Dermis blood vessel endothelial cell (primary cell): ENCODE measurements at places on chromosomes 3 and 15. TPM values are rescaled to one million over a fixed set of nuclear protein-coding genes. Genes with fewer than 3 reads are reported as not detected.

- peak; percentile 97 for DNase-seq
Measured at GRCh38 chr15:40952901-40953712, at the start of gene CHAC1. TSS of gene CHAC1 (plus strand) at chr15:40953471. CDS start at chr15:40953584, 113 bp downstream.

GRCh38 chr15:56667517-56667916, 65.8 kb downstream of the ZNF280D start:
- DNase-seq = no peak

The DOCK3 gene
- total RNA-seq = under 0.01 TPM in 1 of 2 replicates, not detected in the other

- no peak for DNase-seq
Measured at GRCh38 chr3:43533009-43533408, 88.8 kb downstream of the ANO10 start.

GRCh38 chr3:172591876-172592771, 68.9 kb upstream of the TNFSF10 start:
- no peak for DNase-seq

- DNase-seq = peak; percentile 55
Measured at GRCh38 chr15:65042776-65043327, 2.3 kb upstream of the SLC51B start.

GRCh38 chr3:189833996-189834395, 202.8 kb downstream of the TP63 start:
- no peak for DNase-seq

- no peak for DNase-seq
Measured at GRCh38 chr3:100084100-100084806, 30.0 kb downstream of the FILIP1L start.

GRCh38 chr15:67079361-67079760, 14.0 kb downstream of the SMAD3 start:
- no peak for DNase-seq

GRCh38 chr3:34969513-34969912, 669.8 kb upstream of the ARPP21 start:
- no peak for DNase-seq

The SKOR1 gene
- 0.05 TPM in 1 of 2 replicates, not detected in the other for total RNA-seq

The MEX3B gene
- 9.7 and 11.6 TPM in 2 replicates for total RNA-seq

GRCh38 chr15:93048759-93049161, 40.3 kb downstream of the RGMA start:
- DNase-seq = no peak

The FSTL1 gene
- total RNA-seq = 524 and 719 TPM in 2 replicates

The CLDN18 gene
- total RNA-seq = not detected in 2 replicates

The QARS1 gene
- total RNA-seq = 485 and 565 TPM in 2 replicates

- peak; percentile 34 for DNase-seq
Measured at GRCh38 chr15:57969355-57969754, 96.2 kb downstream of the ALDH1A2 start.

DNA sequence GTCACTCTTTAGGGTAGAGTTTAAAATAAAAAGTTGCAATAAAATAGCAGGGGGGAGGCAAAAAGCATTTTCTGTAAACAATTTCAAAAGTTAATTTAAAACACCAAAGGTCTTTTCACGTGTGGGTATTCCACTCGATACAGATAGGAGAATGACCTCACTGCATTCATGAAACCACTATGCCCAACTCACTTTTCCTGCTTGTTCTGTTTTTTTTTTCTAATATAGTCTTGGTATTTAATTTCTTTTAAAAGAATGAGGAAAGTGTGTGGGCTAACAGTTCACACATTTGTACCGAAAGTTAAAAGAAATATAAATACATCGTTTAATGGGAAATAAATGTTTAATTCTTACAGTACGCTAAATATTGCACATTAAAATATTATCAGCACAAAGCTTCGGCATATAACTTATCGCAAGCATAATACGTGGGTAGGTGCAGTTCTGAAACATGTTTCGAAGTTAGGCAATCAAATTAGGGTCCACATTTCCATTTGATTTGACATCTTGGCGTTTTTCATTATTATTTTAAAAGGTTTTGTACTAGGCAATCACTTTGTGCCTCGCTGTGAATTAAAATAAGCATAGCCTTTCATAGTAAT, 41.4 kb downstream of the VGLL4 start:
- DNase-seq = no peak

The ST8SIA2 gene
- under 0.01 TPM in 1 of 2 replicates, not detected in the other for total RNA-seq

DNA sequence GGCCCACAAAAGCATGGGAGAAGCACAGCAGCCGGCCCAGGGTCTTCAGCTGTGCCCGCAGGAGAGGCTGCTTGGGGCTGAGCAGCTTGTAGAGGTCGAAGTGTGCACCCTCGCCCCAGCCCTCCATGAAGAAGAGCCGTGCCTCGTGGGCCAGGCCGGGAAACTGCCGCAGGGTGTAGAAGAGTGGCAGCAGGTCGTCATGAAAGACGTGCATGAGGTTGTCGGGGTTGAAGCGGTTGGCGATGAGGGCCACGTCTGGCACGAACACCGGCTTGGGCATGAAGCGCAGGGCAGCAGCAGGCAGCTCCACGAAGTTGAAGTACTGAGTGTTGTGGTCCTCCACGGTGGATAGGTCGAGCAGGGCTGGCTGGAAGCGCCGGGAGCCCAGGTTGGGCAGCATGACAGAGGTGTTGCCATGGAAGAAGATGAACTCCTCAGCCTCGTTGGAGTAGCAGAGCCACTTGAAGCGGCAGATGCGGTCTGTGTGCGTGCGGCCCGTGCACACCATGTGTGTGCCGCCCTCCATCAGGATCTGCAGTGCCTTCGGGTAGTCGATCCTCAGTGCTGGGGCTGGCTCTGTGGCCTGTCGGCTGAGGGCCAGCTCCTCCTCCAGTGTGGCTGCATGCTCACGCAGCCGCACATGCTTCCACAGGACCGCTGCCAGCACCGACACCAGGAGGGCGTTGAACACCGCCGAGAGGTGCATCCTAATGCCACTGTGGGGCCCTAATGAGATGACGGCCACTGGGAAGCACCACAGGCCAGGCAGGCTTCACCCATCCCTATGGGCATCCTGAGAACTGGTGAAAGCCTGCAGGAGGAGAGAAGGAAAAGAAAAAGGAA, 24.9 kb downstream of the POMGNT2 start:
- DNase-seq = no peak

DNA sequence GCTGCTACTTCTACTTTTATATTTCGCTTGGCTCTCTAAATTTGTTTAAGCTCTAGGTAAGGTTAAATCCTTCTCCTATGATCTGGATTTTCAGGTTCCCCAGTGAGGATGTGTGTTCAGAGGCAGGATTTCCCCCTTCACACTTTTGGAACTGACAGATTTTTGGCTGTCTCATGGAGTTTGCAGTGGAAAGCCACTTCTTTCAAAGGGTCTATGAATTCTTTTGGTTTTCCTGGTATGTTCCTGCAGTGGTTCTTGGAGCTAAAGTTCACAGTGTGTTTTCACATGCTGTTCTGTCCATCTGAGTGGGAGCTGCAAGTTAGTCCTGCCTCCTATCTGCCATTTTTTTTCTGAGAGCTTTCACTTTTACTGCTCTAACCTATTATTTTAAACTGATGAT, 21.6 kb upstream of the TIGIT start:
- DNase-seq = no peak

The CHL1 gene
- total RNA-seq = 0.09 and 0.34 TPM in 2 replicates

GRCh38 chr15:30933293-30933692, 29.6 kb downstream of the FAN1 start:
- no peak for DNase-seq

- no peak for DNase-seq
Measured at GRCh38 chr3:12339701-12340480, 51.0 kb downstream of the PPARG start.

The AHSG gene
- total RNA-seq = 0.05 TPM in 1 of 2 replicates, not detected in the other

The SPPL2A gene
- 114 and 173 TPM in 2 replicates for total RNA-seq

The CHRM5 gene
- total RNA-seq = 0.17 TPM in 1 of 2 replicates, not detected in the other

The EFCC1 gene
- total RNA-seq = 5.9 and 12.1 TPM in 2 replicates

DNA sequence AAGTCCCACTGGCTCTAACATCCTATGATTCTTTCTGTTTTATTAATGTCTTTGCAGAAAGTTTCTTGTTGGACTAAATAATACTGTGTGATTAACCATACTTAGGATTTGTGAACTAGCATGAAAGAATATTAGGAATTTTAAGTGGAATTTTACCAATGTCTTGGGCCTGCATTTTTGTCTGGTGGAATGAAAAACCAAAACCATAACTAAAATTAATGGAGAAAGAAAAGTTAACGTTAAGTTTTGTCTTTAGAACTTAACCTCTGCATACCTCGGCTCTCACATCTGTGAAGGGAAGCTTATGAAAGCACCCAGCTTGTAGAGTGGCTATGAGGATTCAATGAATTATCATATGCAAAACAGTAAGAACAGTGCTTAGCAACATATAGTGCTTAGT, 6.5 kb downstream of the FBN1 start:
- DNase-seq = no peak

The NFKBIZ gene
- 15.2 and 31.8 TPM in 2 replicates for total RNA-seq

DNA sequence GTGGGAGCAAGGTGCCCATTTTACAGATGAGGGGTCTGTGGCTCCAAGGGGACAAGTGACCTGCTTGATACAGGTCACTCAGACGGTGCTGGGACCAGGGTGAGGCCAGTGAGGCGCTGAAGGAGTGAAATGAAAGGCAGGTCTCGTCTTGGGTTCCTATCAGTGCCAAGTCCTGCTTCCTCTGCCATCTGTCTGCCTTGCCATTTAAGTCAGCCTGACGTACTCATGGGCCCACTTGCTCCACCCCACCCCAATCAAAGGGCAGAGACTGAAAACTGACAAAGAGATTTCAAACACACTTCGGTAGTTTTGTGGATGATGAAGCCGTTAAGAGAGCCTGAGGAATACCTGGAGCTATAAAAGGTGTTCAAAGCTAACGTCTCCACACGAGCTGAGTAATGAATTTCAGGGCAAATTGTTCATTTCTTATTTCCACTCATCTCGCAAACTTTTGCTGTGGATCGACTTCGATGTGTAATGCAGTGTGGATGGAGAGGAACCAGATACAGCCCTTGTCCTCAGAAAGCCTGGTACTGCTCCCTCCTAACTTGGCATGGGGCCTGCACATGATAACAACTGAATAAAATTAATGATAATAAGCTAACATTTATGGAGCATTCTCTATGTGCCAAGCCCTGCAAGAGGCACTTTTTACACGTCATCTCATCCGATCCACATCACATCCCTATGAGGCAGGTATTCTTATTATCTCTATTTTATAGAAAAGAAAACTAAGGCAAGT, 36.6 kb downstream of the ATP2B2 start:
- no peak for DNase-seq

DNA sequence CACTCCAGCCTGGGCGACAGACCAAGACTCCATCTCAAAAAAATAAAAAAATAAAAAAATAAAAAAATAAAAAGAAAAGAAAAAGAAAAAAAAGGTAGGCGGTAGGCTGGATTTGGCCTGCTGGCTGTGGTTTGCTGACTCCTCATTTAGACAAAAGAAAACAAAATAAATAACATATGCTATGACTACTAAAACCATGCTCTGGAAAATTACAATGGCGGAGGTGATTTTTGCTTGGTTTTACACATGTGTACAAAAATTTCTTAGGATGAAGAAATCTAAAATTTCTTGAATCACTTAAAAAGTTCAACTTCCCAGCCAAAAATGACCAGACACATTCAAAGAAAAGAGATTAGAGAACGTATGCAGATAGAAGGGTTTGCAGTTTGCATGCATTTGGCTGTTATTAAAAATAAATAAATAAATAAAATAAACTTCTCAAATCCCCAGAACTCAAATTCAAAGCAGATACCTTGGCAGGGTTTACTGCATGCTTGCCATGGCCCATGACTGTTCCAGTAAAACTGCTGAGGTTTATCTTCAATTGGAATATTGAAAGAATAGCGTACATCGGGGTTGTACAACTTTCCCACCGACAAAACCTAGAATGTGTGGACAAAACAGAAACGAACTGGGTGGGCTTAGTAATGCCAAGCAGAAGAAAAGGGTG, 65.9 kb downstream of the ADAMTS9 start:
- DNase-seq = no peak

DNA sequence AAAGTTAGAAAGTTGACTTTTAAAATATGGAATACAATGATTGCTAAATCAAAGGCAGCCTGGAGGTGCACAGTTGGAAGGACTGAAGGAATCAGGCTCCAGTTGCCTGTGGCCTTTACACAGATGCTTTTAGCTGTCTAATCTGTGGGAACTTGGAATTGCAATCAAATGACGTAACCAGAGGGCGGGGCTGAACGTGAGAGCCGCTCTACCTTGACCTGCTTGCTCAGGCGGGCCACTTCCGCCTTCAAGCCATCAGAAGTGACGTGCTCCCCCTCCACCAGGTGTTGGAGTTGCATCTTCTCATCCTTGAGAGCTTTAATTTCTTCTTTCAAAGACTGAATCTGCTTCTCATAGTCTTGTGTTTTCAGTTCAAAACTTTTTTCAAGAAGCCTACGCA, 37.7 kb upstream of the GNB5 start:
- DNase-seq = no peak

DNA sequence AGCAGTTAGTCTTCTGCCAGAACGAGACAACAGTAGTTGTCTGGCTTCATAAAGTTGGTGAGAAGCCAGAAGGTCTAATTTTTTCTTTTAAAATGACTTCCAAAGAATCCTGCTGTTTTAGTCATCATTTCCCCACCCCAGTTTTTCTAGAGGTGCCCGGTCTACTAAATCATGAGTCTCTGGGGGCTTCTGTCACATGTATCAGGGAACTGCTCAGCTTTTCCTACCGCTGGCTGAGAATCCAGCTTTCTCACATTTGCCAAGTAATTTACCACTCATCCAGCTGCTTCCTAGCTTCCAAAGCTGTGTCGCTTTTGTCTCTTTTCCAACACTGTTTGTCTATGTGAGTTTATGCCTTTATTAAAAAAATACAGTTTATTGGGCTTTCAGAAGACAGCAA, 183.3 kb downstream of the NSUN3 start:
- DNase-seq = no peak

The RAB6B gene
- 1.9 TPM in 2 replicates for total RNA-seq

GRCh38 chr15:67296188-67296587, 41.6 kb downstream of the IQCH start:
- DNase-seq = no peak

DNA sequence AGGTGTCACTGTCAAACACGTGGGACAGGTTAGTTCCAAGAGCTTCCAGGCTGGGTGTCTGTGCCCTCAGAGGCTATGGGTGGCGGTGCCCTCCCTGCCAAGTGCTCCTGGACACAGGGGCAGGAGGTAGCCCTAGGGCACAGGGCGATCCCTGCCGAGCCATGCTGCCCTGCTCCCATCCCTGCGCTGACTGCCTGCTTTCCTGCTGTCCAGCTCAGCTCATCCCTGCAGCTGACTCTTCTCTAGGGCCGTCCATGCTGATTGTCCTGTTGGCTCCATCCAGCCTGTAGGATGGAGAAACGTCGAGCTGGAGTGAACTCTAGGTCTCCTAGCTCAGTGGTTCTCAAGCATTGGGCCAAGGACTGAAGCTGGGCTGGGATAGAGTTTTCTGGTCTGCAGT, 3.7 kb downstream of the PDIA5 start:
- DNase-seq = no peak

The LMAN1L gene
- total RNA-seq = not detected in 2 replicates

GRCh38 chr3:170773682-170774425, 96.1 kb downstream of the RPL22L1 start:
- no peak for DNase-seq

The CCDC39 gene
- total RNA-seq = under 0.01 and 0.34 TPM in 2 replicates
